ENCODE measurements at places on chromosomes 2 and 18. TPM values are rescaled to one million over a fixed set of nuclear protein-coding genes. Genes with fewer than 3 reads are reported as not detected.

Gene CCDC85A
- total RNA-seq = not detected

GRCh38 chr2:60414495-60415138, 138.8 kb downstream of the BCL11A start:
- DNase-seq = no peak

- no peak for DNase-seq
These were observed 889.3 kb downstream of the ERBB4 start for GRCh38 chr2:211649331-211649730.

DNA sequence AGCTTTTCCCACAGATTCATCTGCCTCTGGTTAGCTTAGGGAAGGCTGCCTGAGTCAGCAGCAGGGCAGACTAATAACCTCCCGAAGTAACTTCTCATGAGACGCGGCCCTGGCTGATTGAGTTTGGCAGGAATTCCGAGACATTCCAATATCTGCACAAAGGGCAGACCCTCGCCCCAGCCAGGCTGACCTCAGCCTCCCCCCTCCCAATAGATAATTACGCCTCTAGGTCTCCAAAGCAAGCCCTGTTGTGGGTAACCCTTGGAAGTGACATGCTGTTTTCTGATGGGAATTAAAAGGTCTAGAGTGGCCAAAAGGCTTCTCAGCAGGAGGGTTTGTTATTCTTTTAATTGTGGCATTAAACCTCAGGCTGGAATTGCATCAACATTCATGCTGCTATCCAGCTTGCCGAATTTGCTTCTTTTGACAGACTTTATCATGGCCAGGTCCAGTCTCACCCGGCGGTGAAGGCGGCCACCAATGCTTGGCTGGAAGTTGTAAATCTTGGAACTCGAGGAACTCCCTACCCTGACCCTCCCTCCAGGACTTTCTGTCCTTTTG, 98.0 kb upstream of the SLC14A2 start:
- DNase-seq = no peak

DNA sequence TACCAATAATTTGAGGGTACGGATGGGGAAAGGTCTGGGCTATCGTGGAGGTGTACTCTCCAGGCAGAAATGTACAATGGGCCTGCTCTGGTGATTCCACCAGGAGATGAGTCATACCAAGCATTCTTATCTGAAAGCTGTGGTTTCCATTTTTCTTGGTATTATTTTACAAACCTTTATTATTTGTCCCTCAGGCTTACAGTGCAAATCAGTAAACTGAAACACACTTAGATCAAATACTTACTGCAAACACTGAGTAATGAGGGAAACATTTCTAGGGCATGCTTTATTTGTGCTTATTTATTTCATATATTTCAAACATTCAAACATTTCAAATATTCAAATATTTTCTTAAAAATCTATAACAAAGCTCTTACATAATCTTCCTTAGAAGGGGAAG, 319.8 kb downstream of the RND3 start:
- DNase-seq = no peak

All from activated naive CD8-positive, alpha-beta T cell treated with anti-CD3 and anti-CD28 coated beads, Interleukin-2, amount 10 ng/mL, durations not matched to agents 7 days and 5 days (primary cell).